ENCODE measurements at places on chromosomes 5 and 9.

DNA sequence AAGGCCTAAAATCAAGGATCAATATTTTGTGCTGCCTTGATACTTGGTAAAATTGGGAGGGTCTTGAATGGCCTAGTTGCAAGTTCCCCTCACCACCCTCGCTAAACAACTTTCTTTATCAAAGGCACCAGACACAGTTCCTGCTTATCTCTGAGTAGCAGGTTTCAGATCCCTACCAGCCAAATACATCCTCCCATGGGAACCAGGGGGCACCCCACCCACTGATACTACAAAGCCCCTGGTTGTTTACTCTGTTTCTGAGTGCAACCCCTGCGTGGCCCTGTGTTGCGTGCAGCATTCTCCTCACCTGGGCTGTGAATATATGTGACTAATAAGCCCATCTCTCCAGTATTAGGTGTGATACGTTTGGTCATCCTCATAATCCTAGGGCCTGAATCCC lies 314.9 kb downstream of the DRD1 start:
- no peak for DNase-seq

DNA sequence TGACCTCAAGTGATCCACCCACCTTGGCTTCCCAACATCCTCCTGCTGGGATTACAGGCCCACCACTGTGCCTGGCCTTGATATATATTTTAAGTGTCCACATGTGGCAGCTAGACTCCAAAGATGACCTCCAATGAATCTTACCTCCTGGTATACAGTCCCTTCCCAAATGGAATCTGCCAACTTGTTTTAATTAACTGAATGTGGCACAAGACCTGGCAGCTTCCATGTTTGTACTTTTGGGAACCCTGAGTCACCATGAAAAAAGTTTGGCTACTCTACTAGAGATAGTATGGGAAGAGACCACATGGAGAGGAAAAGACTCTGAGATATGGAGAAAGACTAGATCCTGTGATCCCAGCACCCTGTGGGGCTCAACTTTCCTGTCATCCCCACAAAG lies 42.5 kb downstream of the CCL28 start:
- no peak for DNase-seq

GRCh38 chr9:123527981-123528380 lies 172.0 kb downstream of the CRB2 start:
- no peak for DNase-seq

GRCh38 chr5:157143127-157143971 lies 684 bp upstream of the MED7 start:
- DNase-seq: peak; percentile 60

DNA sequence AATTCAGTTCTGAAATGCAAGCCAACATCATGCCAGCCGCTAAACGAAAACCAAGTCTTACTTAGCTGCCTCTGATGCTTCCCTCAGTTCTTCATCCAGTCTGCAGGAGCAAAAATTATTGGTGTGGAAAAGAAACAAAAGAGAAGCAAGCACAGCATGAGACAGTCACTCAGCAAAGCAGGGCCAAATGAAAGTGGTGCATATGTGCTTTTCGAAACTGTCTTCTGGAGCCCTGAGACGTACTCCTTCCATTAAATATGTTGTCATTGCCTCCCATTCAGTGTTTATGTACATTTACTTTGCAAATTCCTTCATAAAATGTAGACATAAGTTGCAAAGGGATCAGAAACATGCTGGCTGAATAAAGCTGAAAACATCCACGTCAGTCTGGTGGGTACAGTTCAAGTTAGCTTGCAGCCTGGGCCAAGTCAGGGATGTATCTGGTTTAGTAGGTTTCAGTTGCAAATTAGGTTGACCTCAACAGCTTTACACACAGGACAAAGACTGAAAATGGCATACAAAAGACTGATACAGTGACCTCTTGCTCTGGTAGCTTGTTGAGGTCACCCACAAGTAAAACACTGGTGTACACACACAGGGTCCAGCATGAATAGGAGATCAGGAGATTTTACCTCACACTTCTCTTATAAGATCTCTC lies 139.7 kb upstream of the PCA3 start:
- no peak for DNase-seq

DNA sequence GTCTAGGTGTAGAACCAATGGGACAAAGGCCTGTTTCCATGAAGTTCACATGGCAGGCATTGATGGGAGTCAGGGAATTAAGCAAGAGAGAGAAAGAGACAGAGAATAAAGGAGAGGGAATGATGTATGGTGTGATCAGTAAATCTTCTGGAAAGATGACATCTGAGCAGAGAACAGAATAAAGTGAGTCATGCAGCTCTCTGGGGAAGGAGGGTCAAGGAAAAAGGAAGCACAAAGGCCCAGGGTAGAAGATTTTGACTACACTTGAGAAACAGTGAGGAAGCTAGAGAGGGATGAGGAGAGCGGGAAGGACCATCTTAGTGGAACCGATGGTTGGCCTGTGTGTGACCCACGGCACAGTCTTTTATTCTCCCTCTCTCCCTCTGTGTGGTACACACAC lies 425.9 kb downstream of the SPOCK1 start:
- DNase-seq: no peak

DNA sequence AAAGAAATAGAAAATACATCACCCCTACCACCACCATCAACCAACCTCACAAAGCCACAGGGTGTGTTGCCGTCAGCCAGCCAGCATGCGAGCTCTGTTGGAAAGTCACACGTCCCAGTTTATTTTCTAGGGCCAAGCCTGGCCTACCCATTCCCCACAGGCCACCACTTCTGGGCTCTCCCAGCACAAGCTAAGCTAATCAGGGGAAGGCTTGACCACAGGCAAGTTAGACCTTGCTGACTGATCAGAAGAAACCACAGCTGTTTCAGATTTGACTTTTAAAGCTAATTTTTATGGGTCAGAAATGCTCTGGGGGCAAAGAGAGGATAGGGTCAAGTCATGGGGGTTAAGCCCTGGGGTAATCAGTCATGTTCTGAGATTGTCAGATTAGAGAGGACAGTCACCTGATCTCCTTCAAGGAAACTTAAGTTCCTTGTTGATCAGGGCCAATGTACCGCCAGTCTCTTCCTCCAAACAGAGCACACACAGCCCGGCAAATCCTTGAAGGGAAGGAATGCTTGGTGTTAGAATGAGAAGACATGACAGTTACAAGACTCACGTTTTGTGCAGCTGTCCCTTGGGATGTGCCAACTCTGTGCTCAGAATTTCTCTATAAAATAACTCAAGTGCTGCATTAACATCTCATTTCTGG lies 7.6 kb downstream of the SHB start:
- no peak for DNase-seq

DNA sequence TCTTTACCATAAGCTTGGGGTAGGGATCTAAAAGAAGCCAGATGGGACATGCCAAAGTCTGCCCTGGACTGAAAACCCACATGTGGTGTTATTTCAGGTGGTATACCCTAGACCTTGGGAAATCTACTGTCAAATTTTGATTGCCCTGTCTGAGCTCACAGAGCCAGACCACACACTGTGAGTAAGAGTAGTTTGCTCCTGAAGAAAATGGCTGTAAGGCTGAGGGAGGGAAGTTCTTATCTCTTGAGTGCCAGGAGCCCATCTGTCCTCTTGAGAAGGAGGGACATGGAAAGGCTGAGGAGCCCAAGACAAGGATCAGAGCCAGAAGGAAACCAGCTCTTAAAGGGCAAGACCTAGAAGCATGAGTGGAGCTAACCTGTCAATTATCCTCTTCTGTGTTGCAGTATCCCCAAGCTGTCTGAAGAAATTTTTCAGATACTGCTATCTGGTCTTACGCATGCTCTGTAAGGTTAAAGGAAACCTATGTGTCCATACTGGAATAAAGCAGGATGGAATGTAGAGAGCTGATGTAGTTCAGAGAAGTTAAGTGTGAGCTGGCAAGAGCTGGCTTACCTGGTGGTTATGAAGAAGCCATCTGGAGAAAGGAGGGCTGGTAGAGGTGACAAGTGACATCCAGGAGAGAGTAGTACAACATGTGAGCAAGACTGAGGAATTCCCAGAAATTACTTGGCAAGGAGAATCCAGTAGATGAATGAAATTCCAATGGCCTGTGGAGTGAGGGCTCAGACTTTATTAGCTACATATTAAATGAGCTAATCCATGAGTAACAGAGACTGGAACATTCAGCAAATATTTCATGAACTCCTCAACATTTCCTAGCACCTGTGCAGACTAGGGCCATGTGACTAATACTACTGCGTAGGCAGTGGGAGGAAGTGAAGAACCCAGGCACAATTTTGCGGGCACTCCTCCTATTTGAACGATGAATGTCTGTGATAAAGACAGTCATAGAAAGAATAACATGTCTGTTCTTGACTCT lies 389.1 kb upstream of the KIF2A start:
- DNase-seq: no peak

DNA sequence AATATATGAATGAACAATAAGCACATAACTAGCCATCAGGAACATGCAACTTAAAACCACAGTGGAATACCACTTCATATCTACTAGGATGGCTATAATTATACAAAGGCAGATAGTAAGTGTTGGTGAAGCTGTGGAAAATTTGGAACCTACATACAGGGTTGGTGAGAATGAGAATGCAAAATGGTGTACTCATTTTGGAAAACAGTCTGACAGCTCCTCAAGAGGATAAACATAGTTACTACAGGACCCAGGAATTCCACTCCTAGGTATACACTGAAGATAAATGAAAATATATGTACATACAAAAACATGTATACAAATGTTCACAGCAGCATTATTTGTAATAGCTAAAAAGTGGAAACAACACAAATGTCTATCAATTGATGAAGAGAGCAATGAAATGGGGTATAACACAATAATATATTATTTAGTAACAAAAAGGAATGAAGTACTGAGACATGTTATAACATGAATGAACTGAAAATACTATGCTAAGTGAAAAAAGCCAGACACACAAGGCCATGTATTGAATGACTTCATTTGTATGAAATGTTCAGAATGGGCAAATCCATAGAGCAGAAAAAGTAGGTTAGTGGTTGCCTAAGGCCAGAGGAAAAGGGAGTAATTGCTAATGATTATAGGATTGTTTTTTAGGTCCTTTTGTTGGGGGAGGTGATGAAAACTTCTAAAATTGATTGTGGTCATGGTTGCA lies 31.2 kb upstream of the CDK5RAP2 start:
- DNase-seq: no peak

- no peak for DNase-seq
Measured at GRCh38 chr9:91465420-91465819, 41.8 kb upstream of the NFIL3 start.

DNA sequence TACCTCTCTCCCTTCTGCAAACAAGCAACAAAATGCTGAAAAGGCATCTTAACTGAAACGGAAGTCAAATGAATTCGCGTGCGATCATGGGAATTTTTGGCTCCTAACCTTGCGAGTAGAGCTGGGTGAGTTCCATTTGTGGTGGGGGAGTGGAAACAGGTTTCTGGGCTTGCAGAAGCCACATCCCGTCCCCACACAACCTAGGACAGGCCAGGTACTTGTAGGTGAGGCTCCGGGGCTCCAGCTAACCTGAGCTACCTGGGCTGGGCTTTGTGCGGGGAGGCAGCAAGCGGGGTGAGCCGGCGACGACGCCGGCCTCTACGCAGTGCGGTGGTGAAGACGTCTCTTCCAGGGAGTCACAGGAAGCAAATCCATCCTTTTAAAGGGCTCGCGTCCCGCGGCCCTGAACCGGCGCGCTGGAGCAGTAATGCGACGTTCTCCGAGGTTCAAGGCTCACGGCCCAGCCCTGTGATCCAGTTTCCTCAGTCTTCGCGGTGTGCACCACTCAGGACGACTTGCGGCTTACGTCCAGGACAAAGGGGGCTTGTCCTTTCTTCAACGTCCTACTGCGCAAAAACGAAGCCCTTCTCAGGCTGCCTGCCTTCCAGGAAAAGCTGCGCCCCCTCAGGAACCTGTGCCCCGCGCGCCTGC lies 567 bp upstream of the SPIN1 start:
- peak; percentile 17 for DNase-seq

DNA sequence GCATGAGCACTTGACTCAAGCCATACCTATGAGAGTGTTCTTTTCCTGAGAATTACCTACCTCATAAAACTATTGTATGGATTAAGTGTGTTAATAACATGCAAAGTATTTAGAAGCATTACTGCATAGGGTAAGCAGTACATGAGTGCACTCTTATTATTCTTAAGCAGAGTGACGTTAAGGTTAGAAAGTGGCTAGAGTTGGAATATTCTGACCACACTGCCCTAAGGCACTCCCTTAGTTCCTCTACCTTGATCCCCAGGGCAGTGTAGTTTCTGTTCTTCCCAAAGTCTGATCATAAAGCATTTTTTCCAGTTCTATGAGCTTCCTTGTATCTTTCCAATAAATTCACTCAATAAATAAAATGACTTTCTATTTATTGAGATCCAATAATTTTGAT lies 189.2 kb downstream of the PCSK1 start:
- no peak for DNase-seq
